ENCODE measurements at places on chromosomes 6 and 20. TPM values are rescaled to one million over a fixed set of nuclear protein-coding genes. Genes with fewer than 3 reads are reported as not detected.

- DNase-seq = no peak
These were observed 233.4 kb downstream of the UST start for GRCh38 chr6:148980234-148980633.

DNA sequence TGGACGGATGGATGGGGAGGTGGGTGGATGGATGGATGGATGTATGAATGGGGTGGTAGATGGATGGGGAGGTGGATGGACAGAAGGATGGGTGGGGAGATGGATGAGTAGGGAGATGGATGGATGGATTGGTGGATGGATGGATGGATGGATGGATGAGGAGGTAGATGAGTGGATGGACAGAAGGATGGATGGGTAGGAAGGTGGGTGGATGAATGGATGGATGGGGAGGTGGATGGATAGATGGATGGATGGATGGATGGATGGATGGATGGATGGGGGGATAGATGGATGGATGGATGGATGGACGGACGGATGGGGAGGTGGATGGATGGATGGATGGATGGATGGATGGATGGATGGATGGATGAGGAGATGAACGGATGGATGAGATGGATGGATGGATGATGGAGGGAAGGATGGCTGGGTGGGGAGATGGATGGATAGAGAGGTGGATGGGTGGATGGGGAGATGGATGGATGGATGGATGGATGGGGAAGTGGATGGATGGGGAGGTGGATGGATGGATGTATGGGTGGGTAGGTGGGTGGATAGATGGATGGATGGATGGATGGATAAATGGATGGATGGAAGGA is 7.2 kb downstream of the EEF1A2 start:
- no peak for DNase-seq

GRCh38 chr6:115945812-115946211 is 114.9 kb downstream of the FRK start:
- DNase-seq = no peak

Gene KIAA1755
- 43.0 TPM for total RNA-seq

Gene MTFR2
- total RNA-seq = not detected

Measured in dorsolateral prefrontal cortex (tissue), 122 donors.